ENCODE measurements at places on chromosomes 7 and 10.

- DNase-seq, result no peak
Measured at GRCh38 chr7:69517985-69518704, 80.1 kb upstream of the AUTS2 start.

DNA sequence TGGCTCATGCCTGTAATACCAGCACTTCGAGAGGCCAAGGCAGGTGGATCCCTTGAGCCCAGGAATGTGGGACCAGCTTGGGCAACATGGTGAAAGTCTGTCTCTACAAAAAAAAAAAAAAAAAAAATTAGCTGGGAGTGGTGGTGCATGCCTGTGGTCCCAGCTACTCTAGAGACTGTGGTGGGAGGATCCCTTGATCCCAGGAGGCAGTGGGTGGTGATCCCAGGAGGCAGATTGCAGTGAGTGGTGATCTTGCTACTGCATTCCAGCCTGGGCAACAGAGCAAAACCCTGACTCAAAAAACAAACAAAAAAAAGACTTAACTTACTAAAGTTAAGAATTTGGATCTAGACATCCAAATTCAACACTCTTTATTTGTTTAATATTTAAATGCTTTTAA lies 10.2 kb upstream of the ADO start:
- no peak for DNase-seq

DNA sequence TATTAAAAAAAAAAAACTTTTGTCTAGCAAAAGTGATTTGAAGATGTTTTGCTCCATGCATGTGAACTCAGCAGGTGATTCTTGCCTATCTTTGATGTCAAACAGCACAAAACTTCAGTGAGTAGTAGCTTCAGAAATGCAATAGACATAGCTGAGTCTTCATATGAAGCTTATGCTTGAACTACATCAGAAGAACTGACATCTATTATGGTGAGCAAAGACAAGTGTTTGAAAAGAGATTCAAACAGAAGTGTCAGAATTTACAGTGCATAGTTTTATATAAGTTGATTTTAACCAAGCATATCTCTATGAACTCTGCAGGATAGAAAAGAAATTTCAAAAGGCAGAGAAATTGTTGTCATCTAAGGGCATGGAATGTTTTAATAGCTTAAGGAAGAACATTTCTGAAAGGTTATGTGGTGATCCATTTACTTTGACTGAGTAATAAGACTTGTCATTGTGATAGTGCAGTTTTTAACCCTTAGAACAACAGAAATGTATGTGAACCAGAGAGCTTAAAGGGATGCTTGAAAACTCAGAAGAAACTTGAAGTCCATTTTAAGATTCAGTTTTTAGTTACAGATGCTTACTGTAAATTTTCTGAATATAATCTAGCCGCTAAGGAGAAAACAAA lies 351.4 kb downstream of the MDFIC start:
- DNase-seq, result no peak

DNA sequence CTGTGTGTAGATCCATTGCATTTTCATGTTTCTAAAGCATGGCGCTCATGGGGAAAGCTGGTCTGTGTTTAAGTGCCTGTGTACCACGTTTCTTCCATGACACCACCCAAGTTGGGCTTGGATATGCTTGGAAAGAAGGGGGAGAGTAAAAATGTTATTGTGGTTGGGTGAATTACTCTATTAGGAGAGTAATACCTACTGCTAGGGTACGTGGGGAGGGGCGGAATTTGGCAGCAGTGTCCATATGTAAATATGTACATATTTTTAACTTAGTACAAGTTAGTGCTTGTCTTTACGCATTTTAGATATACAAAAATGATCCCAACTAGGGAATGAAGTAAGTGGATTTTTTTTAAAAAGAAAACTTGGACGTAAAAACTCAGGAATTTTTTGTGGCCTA lies 42.9 kb upstream of the SAMD8 start:
- DNase-seq, result no peak

GRCh38 chr7:30114536-30115238 lies 20.1 kb upstream of the MTURN start:
- DNase-seq, result no peak

GRCh38 chr10:119206603-119207365 lies 587 bp upstream of the GRK5 start:
- no peak for DNase-seq

GRCh38 chr10:77983384-77984341 lies 45.7 kb downstream of the POLR3A start:
- no peak for DNase-seq

- no peak for DNase-seq
Measured at GRCh38 chr7:94314413-94315410, 80.0 kb upstream of the COL1A2 start.

DNA sequence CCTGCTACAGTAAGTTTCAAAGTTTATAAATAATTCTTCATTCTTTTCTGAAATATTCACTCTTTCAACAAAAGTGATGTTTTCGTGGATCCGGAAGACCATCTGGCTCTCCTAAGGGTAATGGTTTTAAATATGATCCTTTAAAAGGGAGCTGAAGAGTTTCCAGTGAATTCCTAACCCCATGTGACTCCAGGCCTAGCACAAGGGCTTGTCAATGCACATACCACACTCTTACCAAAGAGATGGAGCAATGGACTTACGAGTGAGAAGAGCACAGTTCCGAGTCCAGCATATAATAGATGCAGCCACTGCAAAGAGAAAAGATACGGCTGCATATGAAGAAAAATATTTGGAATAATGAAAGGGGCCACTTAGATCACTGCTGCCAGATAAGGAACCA lies 32.1 kb upstream of the GATAD1 start:
- no peak for DNase-seq

- DNase-seq, result no peak
Measured at GRCh38 chr10:73914036-73914435, 3.1 kb downstream of the PLAU start.
